ENCODE measurements at places on chromosomes 13 and 19.

- DNase-seq = no peak
These were observed 1207.8 kb downstream of the EFNB2 start for GRCh38 chr13:105327581-105328126.

- no peak for DNase-seq
These were observed 1210.1 kb downstream of the DIAPH3 start for GRCh38 chr13:58953638-58954037.

DNA sequence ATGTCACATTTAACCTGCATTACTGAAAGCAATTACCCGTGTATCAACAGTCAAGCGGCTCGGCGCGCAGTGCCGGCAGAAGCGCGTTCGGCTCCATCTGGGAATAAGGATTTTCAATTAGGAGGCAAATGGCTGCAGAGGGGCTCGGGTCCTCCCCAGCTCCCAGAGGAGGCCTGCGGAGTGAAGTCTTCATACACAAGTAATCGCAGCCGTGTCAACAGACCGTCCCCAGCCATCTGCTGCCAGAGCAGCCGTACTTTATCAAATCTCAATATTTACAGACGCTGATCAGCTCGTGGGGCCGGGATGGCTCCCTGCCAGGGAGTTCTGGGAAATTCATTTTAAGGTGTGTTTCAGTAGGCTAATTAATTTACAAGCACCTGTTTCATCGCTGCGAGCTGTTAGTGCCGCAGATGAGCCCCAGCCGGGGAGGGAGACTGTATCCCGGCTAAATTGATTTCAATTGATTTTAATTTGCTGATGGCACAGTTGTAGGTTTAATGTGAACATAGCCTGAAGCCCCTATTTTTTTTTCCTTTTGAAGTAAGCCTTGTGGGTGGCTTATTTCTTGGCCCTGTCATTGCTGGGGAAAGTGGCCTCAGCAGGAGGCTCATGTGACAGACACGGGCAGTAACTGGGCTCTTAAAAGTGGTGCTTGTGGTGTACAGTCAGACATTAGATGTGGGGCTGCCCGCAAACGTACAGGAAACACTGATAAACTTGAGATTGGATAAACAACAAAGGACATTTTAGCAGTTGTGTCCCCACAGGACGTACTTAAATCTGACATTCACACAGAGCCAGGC, 252.7 kb downstream of the TEX29 start:
- DNase-seq = peak; percentile 44

DNA sequence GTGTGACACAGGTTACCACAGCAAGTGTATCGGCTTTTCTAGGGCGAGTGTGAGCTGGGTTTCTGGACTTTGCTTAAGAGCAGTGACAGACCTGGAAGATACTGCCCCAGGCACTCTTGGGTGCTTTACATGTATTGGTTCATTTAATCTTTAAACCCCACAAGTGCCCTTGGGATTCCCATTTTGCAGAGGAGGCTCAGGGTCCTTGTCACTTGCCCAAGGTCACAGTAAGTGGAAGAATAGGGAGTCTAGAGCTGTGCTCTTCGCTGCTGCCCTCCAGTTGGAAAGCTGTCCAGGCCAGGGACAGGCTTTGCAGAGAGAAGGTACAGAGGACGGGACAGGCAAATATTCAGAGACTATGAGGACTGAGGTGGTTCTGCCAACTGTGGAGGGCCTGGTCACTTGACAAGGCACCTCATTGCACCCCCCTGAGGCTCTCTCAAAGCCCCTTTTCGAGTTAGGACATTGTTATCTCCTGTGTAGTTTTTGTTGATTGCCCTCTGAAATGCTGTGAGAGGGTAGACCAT, 42.4 kb downstream of the BBC3 start:
- DNase-seq = no peak

DNA sequence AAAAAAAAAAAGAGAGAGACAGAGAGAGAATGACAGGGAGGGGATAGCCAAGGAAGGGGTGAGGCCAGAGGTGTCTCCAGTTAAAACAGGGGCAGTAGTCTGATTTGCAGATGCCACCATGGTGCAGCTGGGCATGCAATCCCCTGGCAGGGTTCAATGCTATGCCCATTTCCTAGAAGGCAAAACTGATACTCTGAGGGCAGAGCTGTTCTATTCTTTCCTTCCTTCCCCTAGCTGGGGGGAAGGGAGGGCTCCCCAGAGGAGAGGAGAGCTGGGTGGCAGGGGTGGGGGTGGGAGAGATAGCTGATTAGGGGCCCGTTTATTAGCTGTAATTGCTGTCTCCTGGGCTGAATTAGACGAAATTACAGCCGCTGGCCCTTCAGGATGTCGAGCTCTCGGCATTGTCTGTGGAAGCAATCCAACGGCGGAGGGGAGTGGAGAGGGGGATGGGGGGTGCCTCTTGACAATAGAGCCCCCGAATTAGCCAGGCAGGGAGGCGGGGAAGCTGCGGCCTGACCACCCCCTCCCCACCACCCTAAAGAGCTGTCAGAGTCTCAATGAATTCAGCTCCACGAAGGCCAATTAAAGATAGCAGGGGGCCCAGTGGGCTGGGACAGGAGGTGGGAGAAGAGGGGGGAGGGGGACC, 14.4 kb upstream of the DPP9 start:
- DNase-seq = no peak

DNA sequence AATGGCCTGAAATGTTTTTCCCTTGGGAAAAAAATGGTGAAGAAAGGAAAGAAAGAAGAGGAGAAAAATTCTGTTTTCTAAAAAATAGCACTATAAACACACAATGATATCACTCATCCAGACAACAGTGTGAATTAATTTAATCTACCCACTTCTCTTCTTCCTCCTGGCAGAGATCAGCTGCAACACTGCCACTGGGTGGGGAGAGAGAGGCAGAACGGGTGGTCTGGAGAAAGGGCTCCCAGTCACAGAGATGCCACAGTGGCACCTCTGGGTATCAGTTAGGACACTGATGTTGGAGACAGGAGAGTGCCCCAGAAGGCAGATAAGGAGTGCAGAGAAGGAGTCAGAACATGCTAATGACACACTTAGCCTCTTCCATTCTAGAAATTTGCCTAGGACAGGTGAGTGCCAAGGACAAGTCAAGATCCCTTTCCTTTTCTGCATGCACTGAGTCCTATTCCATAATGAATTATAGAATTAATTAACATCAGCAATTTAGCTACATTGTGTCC, 168.6 kb downstream of the SUCLA2 start:
- DNase-seq = no peak

DNA sequence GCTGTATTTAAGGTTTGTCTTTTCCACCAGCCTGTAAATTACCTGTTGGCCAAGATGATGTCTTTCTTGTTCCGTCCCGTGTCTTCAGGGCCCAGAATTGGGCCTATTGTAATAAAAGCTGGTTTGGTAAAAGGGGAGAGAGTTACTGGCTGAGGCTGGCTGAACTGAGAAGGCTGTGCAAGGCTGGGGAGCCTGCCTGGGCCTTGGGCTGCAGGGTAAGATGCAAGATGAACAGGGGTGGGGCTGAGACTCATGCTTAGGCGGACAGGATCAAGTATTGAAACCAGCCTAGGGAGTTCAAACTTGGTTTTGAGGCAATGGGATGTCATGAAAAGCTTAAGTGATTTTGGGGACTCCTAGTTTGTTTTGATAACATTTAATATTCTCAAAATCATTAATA, 142.3 kb downstream of the PCCA start:
- DNase-seq = no peak

GRCh38 chr19:19540064-19540714, 2.1 kb downstream of the CILP2 start:
- DNase-seq = peak; percentile 92

DNA sequence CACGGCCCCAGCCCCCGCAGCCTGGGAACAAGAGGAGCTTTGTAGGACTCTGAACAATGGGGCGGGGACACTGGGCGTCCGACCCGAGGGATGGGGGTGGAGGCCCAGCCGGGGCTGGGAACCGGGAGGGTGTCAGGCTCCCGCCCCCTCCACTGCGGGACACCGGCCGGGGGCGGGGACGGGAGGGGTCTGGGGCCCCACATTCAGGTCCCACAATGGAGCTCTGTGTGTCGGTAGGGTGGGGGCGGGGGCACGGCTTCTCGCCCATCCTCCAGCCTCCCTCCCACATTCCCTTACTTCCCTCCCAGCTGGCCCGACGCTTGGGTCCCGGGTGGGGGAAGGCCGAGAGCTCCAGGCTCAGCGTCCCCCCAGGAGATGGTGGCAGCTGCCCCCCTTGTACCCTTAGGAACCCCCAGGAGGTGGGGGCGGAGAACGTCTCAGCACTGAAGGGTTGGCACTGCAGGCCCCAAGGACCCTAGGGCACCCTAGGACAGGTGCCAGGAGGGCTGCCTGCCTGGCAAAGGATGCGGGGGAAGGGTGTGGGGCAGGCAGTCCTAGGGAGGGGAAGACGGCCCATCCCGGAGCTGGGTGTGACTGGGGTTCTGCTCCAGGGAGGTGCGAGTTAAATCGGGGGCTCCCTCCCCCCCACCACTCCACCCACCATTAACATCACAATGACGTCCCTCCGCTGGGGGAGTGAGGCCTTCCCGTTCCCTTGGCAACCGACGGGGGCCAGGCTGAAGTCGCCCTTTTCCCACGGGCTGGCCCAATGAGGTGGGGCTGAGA, 5.3 kb downstream of the TTYH1 start:
- DNase-seq = no peak

GRCh38 chr19:12987781-12988180, 7.5 kb upstream of the NFIX start:
- no peak for DNase-seq

DNA sequence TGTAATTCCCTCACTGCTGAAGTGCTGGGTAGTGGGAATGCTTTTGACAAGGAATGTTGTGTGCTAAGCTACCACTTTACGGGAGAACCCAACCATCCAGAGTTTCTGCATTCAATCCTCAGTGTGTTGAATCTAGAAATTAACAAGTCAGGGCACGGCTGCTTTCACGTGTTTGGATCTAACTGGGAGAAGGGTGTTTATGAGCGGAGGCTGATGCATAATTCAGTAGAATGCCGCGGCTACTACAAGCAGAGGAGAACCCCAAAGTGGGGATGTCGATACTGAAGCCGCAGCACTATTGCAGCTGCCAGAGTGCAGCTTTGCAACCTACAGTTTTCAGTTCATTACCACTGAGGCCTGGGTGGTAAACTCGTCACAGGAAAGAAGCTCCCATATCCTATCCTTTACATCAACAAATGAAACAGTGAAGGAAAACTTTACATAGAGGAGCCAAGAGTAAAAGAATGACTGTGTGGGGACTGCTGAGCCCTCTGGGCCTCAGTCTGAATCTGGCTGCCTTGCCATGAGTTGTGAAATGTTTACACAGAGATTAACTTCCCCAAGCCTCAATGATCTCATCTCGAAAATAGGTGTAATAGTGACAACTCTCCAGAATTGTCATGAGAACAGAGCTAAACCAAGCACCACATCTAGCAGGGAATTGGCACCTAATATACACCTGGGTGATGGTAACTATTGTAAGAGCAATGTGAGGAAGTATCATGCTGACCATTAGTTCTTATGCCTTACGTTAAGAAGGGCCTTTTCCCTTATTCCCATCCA, 531.7 kb downstream of the MYO16 start:
- no peak for DNase-seq

GRCh38 chr19:18966307-18966706, 25.3 kb upstream of the HOMER3 start:
- no peak for DNase-seq

DNA sequence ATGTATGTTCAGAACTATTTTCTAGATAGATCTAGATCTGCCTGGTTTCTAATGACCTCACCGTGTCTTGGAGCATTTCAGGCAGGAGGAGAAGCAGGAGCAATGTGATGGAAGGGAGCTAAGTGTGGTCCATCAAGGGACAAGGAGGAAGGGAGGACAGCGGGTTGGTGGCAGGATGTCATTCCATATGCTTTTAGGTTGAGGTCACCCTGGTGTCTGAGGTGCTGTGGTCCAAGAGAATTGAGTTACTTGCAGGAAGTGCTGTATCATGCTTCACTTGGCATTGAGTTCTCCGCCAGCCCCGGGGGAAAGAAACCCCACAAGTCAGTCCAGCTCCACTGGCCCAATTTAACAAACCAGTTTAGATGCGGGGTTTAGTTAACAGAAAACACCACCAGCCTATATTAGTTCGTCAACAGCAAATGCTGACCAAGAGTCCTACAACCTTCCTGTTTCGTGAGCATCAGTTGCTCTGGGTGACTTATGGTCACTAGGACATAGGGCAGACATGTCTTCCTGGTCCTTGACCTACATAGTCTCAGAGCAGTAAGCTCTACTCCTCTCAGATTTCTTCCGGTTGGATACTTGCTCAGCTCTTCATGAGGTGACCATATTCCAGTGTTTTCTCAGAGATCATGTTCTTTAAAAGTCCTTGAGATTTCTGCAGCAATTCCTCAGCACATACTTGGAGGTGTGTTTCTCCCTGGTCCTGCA, 79.4 kb downstream of the MBNL2 start:
- no peak for DNase-seq

DNA sequence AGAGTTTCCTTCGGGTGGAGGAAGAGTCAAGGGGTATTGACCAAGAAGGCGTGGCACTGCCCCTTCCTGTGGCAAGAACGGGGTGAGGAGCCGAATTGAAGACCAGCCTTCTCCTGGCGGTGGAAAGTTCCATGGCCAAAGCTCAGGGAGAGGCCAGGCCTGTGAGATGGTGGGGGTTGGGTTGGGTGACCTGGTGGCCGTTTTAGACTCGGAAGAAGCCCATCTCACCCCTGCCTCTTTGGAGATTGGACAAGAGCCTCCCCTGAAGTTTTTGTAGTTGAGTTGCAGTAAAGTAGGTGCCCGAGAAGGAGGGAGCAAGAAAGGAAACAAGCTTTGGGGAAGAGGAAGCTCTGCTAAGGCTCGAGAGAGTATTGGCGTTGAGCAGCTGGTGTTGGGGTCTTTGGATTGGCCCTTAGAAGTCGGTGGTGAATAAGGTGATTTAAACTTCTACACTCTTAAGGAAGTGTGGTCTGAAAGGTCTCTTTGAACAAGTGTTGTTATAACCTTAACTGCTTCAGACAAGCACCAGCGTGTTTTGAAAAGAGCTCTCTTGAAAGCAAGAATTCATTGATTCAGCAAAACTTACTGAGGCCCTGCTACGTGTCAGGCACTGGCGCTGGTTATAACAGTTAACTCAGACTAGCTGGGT, 964 bp downstream of the SPINT2 start:
- DNase-seq = no peak
